ENCODE measurements at places on chromosomes 16 and 17.

DNA sequence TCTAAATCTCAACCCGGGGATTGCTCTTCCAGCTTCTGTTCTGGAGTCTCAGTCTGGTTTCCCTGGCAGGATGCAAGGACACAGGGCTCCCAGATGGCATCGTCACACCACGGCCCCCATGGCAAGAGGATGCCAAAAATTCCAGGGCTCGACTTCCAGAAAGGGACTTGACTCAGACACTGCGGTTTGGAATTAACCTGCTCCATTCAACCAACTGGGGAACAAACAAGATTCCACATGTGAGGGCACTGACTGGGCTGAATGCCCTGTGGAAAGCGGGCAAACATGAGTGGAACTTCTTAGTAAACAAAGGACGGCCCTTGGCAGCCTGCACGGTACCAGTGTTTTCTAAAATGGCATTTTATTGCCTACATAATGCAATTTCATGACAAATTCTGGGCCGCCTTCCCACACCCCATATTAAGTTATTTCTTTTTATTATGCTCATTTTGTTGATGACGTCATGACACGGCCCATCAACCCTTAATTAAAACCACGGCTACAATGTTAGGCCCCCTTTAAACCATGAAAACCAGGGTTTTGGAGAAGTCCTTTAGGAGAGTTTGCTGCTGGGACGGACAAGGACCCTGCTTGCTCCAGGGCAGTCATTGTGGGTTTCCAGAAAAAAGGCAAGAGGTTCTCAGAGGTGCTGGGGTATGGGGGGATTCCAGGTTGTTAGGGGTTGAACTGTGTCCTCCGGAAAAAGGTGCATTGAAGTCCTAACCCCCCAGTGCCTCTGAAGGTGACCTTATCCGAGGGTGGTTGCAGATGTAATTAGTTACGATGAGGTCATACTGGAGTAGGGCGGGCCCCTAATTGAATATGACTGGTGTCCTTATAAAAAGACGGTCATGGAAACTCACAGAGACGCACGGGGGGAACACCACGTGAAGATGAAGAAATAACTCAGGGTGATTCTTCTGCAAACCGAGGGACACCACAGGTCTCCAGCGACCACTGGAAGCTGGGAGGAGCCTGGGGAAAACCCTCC, 205.6 kb downstream of the FOXL1 start:
- DNase-seq: no peak

GRCh38 chr17:33968350-33969044, 286.6 kb upstream of the CCL2 start:
- no peak for DNase-seq

- peak; percentile 11 for DNase-seq
These were observed 201.2 kb downstream of the UTP18 start for GRCh38 chr17:51461578-51462004.

DNA sequence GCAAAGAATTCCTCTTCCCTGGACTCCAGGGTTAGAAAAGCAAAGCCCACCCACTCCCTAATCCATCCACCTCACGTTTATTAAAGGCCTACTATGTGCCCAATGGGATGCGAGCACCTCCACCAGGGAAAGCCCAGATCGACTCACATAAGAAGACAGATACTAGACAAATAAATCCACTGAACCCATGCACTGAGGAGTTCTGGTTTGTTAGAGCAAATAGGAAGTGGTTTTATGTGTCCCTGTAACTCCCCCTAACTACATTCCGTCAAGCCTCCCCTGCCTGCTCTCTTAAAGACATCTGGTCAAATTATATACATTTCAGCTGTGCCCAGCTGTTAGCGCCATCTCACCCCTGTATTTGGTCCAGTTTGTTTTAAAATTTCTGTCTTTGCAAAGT, 218.5 kb upstream of the RPL38 start:
- DNase-seq: no peak

DNA sequence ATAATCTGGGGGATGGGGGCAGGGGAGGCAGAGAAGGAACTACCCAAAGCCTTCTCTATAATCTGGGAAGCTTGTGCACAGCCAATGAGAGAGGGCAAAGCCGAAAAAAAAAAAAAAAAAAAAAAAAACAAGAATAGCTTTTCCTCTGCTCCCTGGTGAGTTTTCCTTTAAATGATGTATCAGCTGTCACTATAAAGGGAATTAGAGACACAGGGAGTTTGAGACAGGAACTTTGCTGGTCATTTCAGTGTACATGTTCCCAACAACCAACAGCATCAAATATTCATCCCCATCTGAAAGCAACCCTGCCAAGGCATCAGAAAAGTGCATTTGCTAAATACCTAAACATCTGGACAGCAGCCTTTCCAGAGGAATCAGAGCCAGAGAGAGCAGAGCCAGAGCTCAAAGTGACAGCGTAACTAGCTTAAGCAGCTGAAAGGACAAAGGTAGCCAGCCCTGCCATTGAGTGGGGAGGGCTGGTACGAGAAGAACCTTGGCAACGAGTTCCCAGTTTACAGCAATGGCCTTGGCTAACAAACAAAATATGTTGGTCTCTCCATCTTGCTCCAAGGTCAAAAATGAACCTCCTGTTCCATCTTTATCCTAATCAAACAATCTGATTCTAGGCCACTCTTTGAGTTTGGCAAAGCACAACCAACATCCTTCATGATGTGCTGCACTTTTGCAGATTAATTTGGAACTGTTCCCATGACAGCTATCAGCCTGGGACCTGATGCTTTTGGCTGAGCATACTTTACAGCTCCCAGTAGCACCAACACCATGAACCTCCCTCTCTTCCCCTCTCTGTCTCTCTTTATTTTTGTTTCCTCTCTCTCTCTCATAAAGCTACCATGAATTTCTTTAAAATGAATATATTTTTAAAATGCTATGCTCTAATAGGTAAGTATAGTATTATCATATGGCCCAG, 143.7 kb upstream of the GNAO1 start:
- DNase-seq: no peak

DNA sequence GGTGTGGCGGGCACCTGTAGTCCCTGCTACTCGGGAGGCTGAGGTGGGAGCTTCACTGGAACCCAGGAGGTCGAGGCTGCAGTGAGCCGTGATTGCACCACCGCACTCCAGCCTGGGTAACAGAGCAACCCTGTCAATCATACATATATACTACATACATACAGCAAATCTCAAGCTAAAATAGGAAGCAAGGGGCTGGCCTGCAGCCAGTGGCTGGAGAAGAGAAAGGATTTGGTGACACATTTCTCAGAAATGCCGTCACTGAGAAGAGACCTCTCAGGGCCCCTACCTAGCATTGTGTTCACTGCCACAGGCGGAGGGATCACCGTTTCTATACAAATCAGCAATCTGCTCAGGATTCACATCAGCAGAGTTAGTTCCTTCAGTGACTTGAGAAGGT, 16.9 kb downstream of the NARF start:
- no peak for DNase-seq

- no peak for DNase-seq
These were observed 140.9 kb downstream of the MRTFB start for GRCh38 chr16:14211856-14212543.

- no peak for DNase-seq
These were observed 188.0 kb upstream of the AXIN2 start for GRCh38 chr17:65749479-65749878.

GRCh38 chr17:29179232-29180033, 765 bp downstream of the MYO18A start:
- peak; percentile 40 for DNase-seq

DNA sequence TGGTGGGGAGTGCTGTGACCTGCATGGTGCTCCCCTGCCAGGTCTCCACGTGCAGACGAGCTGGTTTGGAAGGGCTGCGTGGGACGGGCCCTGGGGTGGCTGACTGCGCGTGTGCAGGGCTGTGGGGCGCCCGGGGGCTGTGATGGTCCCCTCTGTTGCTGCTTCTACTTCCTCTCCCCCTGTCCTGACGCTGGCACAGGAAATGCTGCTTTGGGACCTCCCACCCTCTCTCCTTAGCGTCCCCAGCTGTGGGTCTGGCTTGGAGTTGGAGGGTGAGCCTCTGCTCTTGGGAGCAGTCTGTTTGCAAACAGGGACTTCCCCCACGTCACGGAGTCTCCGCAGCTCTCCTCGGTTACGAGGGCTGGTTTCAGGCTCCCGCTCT, 35.2 kb downstream of the TSC2 start:
- DNase-seq: no peak

- no peak for DNase-seq
These were observed 748 bp upstream of the CMTM3 start for GRCh38 chr16:66603537-66604375.

DNA sequence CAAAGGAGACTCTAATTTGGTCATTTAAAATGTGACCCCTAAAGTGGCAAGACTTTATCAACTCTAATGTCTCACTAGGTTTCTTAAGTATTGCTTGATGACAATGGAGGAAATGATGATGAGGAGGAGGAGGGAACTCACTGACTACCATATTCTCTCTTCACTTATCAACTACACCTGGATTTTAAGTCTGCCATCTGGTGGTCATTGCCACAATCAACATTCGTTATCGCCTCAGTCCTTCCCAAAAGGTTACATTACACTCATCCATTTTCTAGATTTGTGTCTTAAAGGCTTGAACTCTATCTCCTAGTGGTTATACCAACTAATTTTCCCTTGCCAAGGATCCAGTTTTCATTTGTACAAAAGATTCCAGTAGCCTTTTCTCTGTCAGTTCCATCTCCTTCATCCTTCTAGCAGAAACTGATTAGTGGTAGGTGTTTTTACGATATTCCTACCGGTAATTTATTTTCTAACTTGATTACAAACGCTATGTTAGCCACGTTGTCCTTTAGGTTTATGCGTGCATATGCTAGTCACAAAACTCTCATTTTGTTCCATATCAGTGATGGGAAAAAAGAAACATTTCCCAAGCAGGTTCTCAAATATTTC, 114.6 kb upstream of the NOG start:
- DNase-seq: no peak

DNA sequence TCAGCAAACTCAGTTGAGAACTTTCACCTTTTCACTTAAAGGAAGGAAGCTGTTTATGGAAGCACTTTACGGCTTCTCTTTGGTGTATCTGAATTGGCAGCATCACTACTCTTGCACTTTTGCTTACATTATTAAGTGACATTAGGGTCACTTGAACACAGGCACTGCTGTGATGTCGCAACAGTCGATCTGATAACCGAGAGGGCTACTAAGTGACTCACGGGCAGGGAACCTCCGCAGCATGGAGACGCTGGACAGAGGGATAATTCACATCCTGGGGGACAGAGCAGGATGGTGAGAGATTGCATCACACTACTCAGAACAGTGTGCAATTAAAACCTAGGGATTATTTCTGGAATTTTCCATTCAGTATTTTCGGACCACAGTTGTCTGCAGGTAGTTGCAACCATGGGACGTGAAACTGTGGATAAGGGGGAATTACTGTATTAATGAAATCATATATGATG, 56.5 kb downstream of the DNAH2 start:
- no peak for DNase-seq

DNA sequence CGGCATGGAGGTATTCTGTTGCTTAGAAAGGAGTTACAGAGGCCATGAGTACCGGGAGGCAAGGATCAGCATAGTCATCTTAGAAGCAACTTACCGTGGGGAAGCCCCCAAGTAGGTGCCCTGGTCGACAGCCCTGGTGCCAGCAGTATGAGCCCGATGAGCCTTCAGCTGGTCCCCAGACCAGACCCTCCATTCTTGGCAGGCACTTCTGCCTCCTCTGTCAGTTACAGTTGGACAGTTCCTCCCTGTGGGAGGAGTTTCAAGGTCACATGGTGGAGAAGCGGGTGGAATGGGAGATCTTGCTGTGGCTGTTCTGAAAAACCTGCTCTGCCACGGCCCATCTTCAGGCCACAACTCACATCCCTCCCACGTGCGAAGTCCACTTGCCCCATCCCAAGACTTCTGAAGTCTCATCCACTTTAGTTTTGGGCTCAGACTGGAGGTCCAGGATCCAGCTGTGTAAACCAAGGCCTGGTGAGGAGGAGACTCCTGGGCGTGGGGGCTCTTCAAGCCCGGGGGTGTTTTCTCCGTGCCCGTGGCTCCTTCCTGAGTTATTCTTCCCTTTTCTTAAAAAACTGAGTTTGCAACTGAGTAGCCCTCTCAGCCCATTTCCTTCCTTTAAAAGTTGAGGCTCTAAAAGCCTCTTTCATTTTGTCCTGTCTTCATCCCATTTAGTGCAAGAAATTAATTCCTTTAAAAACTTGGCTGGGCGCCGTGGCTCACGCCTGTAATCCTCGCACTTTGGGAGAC, 133.5 kb downstream of the SEC14L1 start:
- no peak for DNase-seq

Data from anterior cingulate cortex (tissue), 58 donors.